ENCODE measurements at places on chromosomes 7 and 10.

DNA sequence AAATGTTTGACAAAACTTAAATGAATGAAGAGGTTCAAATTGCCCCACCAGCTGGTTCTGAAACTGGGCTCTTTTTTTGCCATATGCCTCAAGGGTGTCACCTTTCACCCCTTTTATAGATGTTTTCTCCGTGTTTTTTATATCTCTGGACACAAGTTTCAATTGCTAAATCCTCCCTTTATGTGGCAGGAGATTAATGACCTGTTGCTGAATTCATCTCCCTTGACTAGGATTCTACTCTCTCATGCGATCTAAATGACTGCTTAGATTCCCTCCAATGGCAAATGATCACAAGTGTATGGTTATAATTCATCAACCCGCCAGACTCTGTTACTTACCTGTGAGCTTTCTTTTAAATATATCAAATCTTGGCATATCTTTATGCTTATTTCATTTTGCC lies 677.0 kb upstream of the POT1 start:
- DNase-seq, result peak; percentile 5

DNA sequence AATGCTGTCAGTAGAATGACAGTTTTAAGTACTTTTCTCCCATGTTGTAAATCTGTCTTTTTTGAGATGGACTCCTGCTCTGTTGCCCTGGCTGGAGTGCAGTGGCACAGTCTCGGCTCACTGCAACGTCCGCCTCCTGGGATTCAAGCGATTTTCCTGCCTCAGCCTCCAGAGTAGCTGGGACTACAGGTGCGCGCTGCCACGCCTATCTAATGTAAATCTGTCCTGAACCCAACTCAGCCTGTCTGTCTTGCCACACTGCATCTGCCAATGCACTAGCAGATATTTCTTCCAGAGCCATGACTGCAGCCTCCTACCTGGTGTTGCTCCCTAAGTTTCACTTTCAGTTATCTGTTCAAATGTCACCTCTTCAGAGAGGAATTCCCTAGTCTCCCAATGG lies 264.1 kb downstream of the PHF14 start:
- no peak for DNase-seq

- no peak for DNase-seq
Measured at GRCh38 chr7:68627247-68627864, 970.9 kb upstream of the AUTS2 start.

DNA sequence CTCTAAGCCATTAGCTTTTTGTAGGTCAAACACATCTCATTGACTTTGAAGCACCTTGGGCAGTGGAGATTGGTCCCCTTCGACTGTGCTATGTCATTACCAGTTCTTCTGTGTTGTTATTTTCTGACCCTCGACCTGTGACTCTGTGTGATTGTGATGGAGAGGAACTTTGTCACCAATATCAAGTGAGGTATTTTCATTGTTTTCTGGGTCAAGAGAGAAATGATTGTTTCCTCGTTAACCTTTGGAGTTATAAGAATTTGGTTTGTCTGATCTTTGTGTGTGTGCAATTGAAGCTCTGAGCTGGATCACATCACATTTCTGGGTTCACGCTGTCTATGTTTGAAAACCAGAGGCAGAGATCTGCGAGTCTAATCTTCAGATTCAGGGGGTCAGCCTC lies 432.2 kb upstream of the KLF6 start:
- DNase-seq, result no peak

DNA sequence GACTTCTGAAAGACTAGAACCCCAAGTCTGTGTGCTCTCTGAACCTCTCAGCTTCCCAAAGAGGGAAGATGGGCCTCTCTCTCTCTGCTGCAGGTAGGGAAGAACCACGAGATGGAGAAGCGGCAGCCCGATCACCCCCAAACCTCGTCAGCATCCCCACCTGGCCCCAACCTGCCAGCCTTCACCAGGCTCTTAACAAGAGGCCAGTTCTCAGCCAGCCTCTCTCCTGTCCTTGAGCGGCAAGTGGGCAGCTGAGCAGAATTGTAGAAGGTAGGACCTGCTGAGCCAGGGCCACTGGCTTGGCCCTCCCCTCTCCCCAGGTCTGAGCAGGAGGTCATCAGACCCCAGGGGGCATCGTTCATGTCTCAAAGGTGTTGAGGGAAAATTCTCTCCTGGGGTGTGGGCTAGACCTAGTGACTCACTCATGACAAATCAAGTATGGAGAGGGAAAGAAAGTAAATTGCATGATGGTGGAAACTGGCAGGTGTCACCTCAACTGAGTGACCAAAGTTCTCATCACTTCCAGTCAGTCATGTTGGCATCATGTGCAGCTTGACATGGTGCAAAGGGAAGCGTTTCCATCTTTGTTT lies 92.0 kb upstream of the GPR26 start:
- no peak for DNase-seq

- DNase-seq, result no peak
Measured at GRCh38 chr7:64102656-64103400, 57.6 kb downstream of the ZNF727 start.

DNA sequence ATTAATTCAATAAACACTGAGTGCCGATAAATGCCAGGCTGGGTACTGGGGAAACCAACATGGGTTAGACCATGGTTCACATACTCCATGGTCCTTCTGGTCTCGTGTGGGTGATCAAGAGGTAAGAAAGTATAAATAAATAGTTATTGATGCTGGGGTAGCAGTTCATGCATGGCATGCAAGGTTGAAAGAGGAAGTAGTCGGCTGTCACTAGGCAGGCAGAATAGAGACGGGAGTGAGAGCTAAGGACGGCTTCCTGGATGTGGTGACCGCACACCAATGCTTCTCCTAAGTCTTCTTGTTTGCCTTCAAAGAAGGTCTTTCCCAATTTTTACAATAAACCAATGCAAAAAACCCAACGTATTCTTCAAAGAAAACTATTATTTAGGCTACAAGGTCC lies 208.6 kb downstream of the ADAM12 start:
- DNase-seq, result no peak

GRCh38 chr7:80187727-80188126 lies 53.1 kb downstream of the GNAI1 start:
- no peak for DNase-seq

GRCh38 chr7:127807340-127807739 lies 155.3 kb downstream of the SND1 start:
- DNase-seq, result no peak

DNA sequence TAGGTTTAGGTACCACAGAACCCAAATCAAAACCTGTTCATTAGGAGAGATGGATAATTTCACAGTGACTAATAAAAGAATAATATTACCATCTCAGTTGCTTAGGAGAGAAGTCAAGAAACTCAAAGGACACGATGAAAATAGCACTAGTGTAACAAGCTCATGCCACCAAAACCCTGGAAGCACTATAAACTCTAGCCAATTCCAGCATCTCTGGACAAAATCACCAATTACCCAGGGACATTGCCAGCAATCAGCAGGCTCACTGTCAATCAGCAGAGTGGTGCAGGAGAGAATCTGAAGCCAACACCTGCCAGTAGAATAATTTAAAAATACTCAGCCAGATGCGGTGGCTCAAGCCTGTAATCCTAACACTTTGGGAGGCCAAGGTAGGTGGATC lies 88.9 kb downstream of the ARMH3 start:
- DNase-seq, result no peak

GRCh38 chr7:4882169-4883032 lies 1.1 kb downstream of the RADIL start:
- no peak for DNase-seq

- no peak for DNase-seq
Measured at GRCh38 chr10:12712293-12712983, 289.1 kb downstream of the CCDC3 start.

DNA sequence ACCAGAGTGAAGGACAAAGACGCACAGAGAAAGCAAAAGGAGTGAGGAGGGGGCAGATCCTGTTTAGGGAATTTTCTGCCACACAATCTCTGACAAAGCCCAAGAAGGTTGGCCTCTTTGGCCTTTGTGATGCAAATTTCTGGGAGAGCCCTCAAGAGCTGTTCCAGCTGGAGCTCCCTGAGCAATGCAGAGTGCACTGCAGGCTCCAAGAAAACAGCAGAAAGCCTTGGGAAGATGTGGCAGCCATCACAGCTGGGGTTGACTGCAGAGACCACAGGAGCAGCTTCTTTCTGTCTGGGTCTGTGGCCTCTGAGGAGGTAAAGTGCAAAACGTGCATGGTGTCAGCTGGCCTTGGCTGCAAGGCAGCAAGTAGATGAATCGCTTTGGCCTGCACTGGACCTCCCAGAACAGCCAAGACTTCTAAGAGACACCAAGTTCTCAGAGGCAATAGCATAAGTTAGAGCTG lies 200.2 kb downstream of the ELMO1 start:
- DNase-seq, result no peak

GRCh38 chr7:19442016-19442785 lies 266.6 kb downstream of the POLR1F start:
- DNase-seq, result peak; percentile 59

GRCh38 chr7:136923111-136923667 lies 54.7 kb downstream of the CHRM2 start:
- no peak for DNase-seq

DNA sequence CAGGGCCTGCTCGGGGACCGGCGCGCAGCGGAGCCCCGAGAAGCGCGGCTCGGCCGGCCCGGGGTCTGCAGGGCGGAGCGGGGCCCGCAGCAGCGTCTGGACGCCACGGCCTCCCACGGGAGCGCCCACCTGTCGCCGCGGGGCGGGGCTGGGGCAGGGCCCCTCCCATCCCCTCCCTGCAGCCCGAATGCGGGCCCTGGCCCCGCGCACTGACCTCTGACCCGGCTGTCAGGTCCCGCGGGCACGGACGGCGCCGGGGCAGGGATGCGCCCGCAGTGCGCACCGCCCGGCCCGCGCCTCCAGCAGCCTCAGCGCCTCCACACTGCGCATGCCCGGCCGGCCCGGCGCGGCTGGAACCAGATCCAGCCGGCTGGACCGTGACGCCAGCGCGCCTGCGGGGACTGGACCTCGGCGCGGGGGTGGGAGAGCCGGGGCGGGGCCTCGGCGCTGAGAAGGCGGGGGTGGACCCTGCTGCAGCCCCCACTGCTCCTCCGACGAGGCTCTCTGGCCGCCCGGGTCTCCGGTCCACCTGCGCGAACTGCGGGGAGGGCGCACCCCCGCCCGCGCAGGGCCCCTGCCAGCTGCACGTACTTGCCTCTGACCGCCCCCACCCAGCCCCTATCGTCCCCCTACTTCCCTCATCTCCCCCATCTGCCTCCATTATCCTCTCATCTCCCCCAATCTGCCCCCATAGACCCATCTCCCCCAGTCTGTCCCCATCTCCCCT lies 16.1 kb upstream of the GPR146 start:
- DNase-seq, result peak; percentile 76

GRCh38 chr7:46759711-46760480 lies 822.0 kb downstream of the TNS3 start:
- DNase-seq, result no peak

DNA sequence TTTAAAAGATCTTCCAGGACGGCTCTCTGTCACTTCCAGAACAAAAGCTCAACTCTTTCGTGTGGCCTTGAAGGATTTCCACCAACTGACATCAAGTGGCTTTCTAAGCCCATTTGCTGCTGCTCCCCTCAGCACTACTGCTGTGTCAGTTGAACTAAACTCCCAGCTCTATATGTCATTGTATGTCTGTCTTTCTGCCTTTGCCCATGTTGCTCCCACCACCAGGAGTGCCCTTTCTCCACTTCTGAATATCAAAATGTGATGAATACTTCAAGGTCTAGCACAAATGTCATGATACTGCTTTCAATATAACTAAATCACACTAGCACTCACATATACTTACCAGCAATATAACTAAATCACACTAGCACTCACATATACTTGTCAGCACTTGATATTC lies 138.3 kb downstream of the ATXN7L1 start:
- no peak for DNase-seq

DNA sequence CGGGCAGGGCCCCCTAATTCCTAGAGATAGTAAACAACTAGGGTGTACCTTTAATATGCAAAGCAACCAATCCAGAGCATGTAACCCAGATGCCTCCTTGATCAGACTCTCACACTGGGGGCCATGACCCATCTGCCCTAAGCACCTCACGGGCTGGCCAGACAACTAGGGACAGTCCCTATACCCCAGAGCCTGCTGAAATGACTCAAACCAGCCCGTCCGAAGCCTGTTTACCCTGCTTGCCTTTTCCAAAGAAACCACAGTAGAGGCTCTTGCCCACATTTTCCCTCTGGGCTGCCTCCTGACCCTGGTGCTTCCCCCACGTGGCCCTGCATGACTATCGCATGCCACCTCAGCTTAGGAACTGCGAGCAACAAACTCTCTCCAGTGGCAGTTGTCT lies 46.2 kb downstream of the RGS10 start:
- DNase-seq, result no peak

DNA sequence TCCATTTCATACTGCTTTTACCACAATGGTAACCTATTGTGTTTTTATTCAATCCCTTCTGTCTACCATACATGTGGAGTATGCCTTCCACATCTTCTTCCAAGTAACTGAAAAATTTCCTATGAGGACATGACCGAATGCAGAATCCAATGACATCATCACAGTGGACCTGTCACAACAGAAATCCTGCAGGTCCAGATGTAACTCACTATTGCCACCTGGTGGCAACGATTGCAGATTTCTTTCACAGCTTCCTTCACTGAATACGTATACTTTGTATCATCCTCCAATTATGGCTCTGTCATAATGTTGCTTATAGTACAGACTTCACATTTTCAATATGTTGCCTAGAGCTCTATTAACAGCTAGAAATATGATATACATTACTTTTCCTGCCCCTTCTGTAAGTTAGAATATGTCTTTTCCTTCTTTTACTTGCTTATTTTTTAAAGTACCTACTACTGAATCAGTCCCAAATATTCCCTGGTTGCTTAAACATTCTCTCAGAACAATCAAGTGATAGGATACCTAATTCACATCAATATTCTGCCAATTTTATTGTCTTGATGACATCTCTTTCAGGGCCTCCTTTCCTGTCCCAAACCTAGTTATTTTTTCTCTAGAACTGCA lies 45.4 kb downstream of the SLC13A1 start:
- DNase-seq, result peak; percentile 82

DNA sequence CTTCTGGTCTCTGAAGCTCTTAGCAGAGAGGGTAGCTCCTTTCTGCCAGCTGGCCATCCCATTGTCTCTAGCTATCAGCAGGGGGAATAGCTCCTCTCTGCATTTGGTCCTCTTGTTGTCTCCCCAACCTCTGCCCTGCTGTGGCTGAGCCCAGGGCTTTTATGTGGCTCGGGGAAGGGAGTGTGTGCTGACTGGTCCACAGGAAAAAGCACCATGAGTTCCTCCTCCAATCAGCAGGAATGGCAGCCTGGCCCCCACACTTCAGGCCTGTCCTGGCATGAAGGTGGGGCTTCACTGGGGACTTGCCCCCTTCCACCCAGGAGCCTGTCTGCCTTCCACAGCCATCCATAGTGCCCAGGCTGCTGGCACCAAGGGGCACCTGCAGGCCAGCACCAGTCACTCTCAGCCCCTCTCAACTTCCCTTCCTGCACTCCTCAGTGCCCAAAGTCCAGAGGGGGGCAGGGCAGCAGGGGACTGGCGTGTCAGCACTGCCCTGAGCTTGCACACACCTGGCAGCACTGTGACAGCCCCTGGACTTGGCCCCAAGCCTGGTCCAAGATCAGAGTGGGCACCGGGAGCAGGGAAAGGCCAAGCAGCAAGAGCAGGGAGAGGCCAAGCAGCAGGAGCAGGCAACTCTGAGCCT lies 36.2 kb downstream of the NOLC1 start:
- no peak for DNase-seq

GRCh38 chr7:141522657-141523342 lies 28.4 kb upstream of the AGK start:
- DNase-seq, result no peak

- no peak for DNase-seq
Measured at GRCh38 chr10:102752266-102752930, 8.7 kb downstream of the WBP1L start.
